Cortex of kidney (tissue), 1 donor: ENCODE measurements at places on chromosomes 7 and 10.

- DNase-seq, result no peak
Observed at GRCh38 chr10:13939391-13939790, 352.6 kb downstream of the PRPF18 start.

DNA sequence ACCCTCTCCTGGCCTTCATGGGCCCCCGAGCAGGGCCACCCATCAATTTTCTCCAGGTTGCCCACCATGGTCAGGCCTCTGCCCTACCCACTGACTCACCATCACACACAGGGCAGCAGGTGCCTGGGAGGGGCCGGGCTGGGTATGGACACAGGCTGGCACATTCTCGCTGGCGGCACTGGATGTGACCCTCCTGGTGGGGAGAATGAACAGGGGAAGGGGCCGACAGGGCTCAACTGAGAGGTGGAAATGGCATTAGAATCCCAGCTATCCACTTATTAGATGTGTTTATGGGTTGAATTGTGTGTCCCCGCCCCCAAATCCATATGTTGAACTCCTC is 16.4 kb downstream of the KCP start:
- no peak for DNase-seq

DNA sequence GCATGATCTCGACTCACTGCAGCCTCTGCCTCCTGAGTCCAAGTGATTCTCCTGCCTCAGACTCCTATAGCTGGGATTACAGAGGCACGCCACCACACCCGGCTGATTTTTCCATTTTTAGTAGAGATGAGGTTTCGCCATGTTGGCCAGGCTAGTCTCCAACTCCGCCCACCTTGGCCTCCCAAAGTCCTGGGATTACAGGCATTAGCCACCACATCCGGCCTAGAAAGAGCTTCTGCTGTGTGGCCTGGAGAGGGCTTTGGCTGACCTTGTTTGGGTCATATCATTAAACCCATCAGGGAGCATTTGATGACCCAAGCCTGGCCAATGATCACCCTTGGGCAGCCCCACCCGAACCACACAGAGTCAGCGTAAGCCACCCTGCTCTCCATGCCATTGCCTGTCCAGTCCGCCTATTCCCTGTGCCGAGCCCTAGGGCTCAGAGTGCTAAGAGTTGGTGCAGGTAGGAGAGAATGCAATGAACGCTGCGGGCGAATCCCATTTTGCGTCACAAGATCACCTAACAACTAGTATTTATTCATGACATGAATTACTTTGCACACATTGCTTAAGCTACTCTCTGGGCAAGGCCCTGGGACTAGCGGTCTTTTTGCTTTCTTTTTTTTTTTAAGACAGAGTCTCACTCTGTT is 22.3 kb upstream of the GDI2 start:
- no peak for DNase-seq

DNA sequence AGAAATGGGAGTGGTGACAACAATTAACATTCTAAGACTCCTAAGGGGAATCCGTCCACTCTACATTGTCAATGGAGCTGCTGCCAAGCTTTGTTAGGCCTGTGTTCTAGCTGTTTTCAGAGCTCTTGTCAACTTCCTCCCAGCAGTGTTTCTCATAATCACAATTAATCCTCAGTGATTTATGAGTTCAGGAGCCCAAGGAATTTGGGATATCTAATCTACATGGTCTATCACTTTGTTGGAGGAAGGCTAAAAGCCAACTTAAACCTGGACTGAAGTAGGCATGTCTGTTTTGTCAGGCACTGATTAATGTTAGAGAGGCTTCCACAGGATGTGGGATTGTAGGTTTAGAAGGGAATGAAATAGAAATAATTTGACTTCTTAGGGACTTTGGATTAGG is 10.2 kb upstream of the OR2F2 start:
- no peak for DNase-seq

GRCh38 chr10:47060356-47060755 is 149.1 kb downstream of the PTPN20 start:
- DNase-seq, result no peak

DNA sequence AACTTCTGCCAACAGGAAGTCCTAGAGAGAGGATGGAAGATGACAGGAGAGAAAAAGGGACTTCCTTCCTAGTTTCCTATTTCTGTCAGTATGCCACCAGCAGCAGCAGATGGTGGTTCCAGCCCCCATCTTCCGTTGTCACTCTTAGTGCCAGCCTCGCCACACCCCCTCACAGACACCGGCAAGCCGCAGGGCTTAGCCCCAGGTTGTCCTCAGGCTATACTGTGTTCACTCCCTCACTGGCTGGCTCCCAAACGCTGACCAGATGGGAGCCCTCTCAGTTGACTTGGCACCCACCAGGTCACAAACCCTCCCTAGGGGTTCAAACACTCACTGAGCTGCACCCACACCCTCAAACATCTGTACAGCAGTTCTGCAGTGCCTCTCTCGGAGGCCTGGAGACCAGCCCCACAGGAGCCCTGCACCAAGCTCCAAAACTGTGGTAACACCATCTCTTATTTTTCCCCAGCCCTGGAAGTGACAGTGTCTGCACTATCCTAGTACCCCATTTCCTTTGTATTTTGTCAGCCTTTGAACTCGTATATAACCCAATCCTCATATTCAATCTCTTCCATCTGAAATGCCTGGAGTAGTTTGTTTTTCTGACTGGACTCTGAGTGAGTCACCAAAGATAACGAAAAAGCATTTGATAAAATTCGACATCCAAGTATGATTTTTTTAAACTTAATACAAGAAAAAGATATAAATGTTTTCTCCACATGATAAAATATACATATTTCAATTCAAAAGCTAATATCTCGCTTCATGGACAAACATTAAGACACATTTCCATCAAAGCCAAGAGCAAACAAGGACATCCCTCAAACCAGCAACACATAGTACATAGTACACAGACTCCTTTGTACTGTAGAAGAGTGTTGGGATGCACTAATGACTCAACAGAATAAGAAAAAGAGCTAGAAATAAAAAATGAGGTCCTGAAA is 34.5 kb downstream of the SMURF1 start:
- DNase-seq, result no peak

GRCh38 chr7:11970132-11970531 is 138.1 kb upstream of the THSD7A start:
- no peak for DNase-seq

DNA sequence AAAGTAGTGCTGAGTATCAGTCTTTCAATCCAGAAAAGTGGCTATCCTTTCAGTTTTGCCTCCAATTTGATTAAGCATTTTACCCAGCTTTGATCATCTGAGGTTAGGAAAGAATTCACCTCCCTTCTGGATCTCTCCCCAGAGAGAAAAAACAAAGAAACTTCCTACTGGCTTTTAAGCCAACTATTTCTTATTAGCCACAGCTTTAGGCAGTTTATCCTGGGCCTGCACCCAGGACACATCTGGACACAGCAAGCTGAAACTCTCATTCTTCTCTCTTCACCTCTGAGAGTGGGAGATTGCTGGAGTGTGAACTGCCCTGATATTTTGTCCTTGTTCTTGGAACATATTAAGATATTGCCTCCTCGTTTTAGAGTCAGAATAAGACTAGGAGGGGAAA is 43.5 kb upstream of the LSM8 start:
- DNase-seq, result no peak

GRCh38 chr10:80344276-80344675 is 12.3 kb downstream of the DYDC1 start:
- no peak for DNase-seq

GRCh38 chr7:77903597-77903996 is 105.0 kb downstream of the PHTF2 start:
- DNase-seq, result no peak

GRCh38 chr10:124704428-124705380 is 39.5 kb downstream of the FAM53B start:
- DNase-seq, result no peak

DNA sequence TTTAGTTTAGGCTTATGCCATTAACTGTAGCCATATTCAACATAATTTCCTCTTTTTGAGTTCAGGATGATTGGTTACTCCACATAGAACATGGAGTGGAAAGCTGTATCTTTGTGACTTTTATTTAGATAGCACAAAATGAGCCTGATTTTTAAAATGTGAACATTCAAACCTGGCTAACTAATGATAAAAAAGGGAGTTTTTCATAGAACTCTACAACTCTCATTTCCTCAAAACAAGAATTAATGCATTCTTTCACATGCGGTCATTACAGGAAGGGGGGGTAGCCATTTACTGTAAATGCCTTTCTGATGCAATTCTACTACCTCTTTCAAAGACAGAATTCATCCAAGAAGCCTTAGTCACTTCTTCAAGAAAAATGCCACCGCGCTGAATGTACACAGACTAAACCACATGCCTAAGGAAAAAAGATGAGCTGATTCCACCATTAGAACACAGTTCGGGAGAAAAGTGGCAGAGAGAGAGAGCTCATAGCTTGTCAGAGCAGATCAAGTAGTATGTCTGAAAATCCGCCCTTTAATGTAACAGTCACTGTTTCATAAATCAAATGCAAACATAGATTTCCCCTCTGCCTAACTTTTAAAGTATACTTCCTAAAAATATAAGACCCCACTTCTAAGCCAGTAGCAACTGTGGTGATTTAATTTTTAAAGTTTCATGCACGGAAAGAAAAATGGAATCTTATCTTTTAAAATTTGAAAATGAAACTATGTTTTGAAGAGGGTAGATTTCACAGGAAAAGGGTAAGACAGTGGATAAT is 226.4 kb upstream of the KLF14 start:
- no peak for DNase-seq

- no peak for DNase-seq
Observed at GRCh38 chr10:98489561-98490481, 43.1 kb upstream of the HPS1 start.

- DNase-seq, result no peak
Observed at GRCh38 chr7:14023838-14024237, 34.4 kb upstream of the ETV1 start.

DNA sequence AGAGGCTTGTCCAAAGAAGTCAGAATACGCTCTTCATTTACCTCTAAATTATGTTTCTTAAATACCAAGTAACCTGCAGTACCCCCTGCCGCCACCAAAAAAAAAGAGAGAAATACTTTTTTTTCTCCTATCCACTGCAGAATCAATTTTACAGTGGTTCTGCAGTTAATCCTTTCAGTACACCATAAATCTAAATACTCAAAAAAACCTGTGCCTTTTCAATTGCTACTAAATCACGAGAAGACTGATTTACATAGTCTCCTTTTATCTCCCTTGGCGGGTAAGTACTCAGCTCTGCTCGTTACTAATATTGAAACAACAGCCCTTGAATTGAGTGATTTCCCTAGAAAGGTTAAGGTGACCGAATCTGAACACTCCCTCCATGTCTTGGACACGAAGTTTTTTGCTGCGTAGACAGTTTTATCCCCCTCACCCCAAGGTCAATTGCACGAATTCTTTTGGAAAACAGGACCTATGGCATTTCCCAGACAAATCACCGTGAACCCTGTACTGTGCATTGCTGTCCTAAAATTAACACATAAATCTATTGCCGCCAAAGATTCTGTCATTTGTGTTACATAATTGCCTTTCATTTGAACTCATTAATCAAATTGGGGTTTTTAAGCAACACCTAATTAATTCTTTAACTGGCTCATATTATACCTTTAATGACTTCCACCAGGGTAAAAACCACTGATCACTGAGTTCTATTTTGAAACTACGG is 512 bp upstream of the VIM start:
- DNase-seq, result no peak
